GM06990 (cell line): ENCODE measurements at places on chromosomes 3 and 15.

DNA sequence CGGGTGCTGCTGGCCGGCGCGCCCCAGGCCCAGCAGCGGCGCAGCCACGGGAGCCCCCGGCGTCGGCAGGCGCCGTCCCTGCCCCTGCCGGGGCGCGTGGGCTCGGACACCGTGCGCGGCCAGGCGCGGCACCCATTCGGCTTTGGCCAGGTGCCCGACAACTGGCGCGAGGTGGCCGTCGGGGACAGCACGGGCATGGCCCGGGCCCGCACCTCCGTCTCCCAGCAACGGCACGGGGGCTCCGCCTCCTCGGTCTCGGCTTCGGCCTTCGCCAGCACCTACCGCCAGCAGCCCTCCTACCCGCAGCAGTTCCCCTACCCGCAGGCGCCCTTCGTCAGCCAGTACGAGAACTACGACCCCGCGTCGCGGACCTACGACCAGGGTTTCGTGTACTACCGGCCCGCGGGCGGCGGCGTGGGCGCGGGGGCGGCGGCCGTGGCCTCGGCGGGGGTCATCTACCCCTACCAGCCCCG, 777 bp downstream of the LOXL1 start:
- DNase-seq, result no peak

GRCh38 chr15:96585484-96586386, 255.2 kb downstream of the NR2F2 start:
- no peak for DNase-seq

DNA sequence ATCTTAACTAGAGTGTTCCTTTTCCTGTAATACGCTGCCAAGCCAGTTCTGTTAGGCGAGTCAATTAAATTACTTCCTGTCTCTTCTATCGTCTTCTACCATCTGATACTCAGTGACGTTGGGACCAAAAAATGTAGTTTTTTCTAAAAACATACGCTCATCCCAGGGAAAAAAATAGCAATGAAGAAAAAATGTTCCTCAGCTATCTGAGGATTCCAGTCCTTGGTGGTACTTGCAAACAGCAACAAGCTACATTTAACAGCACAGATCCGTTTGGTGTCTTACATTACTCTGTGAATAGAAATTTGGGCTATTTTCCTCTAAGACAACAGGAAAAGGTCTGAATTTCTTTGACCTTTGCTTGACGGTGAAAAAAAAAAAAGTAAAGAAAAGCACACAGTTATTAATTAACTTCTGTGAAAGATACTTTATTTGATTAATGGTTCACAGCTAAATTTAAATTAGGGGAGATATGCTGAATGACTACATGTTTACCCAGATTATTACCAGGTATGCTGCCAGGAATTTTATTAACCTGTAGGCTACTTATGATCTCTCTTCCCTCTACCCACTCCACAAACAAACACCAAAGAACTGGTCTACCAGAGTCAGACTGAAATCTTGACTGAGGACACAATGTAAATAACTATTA, 254.4 kb upstream of the ZPLD1 start:
- DNase-seq, result no peak

DNA sequence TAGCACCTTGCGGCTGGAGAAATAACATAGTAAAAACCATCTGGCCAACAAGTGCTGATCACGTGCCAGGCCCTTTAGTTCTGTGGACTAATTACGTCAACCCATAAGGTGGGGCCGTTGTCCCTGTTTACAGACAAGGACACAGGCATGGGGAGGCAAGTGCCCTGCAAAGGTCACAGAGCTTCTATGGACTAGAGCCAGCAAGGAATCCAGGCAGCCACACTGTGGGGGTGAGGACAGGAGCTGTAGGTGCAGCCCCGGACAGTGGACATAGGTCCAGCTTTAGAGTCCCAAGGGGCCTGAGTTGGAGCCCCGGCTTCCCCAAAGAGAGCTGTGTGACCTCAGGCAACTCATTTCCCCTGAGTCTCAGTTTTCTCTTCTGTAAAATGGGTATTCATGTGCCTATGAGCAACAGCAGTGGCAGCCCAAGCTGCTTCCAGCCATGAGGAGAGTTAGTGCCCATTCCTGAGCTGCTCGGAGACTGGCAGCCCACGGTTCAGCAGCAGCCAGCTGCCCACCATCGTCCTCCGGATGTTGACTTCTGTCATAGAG, 13.9 kb downstream of the CHST13 start:
- no peak for DNase-seq

GRCh38 chr3:54511766-54512365, 389.5 kb downstream of the CACNA2D3 start:
- DNase-seq, result no peak

DNA sequence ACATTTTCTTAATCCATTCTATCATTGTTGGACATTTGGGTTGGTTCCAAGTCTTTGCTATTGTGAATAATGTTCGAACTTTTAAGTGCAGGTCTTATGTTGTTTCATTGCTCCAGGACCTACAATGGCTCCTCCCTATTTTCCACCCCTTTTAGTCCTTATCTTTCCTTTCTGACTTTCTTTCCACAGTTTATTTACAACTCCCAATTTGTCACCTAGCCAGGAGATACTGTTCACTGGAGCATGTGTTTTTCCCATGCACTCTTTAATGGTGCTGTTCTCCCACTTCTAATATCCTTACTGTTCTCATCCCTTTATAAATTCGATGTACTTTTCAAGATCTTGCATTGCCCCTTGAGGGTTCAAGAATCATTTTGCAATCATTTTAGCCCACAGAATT, 290.0 kb downstream of the WDR72 start:
- no peak for DNase-seq

DNA sequence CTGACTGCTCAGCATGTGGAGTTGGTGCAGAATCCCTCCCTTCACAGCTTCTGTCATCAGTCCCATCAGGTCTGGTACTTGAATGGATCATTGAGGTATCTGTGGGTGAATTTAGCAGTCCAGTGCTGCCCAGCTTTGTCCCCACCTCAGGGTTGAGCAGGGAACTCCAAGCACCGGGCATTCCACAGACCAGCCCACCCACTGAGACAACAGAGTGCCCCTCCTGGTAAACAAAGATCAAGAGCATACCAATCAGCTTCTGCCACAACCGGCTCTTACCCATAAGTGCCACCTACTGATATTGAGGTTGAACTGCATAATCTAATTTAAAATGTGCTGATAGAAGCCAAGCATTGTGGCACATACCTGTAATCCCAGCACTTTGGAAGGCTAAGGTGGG, 57.1 kb upstream of the FXR1 start:
- no peak for DNase-seq

DNA sequence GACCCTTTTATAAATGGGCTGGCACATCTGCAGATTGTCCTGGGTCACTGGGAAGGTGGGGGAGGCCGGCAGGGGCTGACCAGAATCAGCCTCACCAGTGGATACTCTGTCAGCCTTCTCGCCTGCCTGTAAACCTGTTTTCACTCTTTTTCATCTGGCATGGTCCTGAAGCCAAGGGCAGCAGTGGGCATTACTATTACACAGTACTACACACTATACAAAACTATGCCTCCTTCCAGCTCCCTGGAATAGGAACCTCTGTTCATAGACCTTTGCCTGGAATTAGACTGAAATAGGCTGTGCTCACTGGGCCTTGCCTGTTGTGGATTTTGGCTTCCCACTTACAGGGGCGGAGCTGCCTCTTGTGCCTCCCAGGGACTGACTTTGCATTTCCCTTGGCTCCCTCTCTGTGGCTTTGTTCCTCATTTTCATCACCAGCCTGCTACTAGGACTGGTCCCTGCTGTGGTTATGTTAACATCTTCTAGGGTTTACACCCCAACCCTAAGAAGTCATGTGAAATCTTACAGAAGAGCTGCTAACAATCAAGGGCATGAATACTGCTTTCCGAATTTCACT, 120.7 kb downstream of the FNDC3B start:
- no peak for DNase-seq

DNA sequence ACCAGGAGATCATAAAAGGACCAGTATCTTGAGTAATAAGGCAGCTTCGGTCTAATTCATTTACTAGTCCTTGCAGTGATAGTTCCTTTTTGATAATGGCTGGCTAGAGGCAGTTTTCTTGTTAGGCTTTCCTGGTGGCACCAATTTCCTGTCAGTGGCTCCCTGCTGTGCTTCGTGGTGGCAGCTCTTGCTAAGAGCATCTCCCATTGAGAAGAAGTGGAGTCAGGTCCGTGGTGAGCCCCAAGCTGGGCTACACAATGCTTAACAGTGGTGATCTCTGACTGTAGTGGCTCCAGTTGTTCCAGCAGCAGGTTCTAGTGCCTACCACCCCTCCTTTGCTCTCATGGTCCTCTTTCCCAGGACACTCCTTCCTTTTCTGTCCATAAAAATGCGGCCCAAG, 111.2 kb downstream of the RAP2B start:
- DNase-seq, result no peak

GRCh38 chr3:160163229-160163878, 61.9 kb upstream of the C3orf80 start:
- DNase-seq, result no peak

- no peak for DNase-seq
Observed at GRCh38 chr15:72237853-72238224, 6.8 kb upstream of the PKM start.

DNA sequence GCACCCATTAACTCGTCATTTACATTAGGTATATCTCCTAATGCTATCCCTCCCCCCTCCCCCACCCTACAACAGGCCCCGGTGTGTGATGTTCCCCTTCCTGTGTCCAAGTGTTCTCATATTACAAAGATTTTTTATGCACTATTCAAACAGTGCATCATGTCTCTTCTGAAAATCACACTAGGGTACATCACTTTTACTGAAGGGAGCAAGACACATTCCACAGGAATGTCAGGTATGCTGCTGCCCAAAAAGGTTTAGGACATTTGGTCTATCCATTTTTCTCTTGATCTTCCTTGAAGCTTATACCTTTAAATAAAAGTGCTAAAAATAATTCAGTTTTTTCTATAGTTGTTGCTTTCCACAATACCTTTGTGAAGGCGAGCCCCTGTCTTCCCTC, 9.2 kb upstream of the EPHA3 start:
- DNase-seq, result no peak

GRCh38 chr3:127802606-127803005, 19.7 kb downstream of the MGLL start:
- DNase-seq, result no peak

DNA sequence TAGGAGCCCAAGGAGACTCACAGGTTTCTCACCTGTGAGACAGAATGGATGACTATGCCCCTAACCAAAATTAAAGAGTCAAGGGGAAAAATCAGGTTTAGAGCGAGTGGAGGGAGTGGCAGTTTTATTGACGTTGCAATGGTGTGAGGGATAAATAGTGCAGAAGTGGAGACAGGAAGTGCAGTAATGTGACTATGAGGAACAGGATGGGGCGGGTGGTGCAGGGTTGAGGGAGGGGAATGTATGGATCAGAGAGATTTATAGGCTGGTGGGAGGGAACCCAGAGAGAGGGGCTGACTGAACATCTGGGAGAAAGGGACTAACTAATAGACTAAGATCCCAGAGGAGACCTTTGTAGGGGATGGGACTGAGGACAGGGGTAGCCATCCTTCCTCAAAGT, 26.5 kb downstream of the EIF2AK4 start:
- DNase-seq, result no peak

- no peak for DNase-seq
Observed at GRCh38 chr3:71994203-71994602, 209.3 kb upstream of the PROK2 start.

GRCh38 chr15:54131410-54131809, 153.2 kb downstream of the UNC13C start:
- DNase-seq, result no peak

DNA sequence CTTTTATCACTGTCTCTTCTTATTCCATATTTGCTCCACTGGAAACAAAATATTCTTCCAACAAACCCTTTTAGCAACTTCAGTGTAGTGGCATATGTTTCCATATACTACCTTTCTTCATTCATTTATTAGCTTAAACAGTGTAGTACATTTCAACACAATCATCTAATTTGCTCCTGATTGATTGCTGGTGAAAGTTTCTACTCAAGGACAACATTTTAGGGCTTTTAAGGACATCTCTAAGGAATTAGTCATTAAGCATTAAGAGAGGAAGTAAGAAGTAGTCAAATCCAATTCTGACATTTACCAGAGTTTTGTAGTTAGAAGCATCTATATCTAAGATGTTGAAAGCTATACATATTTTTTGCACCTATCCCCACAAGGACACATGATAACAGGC, 55.8 kb downstream of the RSRC1 start:
- no peak for DNase-seq

- DNase-seq, result no peak
Observed at GRCh38 chr15:71219645-71220044, 104.4 kb downstream of the THSD4 start.

GRCh38 chr3:170999737-171000242, 26.7 kb downstream of the SLC2A2 start:
- no peak for DNase-seq

- no peak for DNase-seq
Observed at GRCh38 chr15:95577927-95578326, 752.6 kb upstream of the NR2F2 start.

GRCh38 chr3:49785565-49786356, 581 bp downstream of the IP6K1 start:
- DNase-seq, result no peak

DNA sequence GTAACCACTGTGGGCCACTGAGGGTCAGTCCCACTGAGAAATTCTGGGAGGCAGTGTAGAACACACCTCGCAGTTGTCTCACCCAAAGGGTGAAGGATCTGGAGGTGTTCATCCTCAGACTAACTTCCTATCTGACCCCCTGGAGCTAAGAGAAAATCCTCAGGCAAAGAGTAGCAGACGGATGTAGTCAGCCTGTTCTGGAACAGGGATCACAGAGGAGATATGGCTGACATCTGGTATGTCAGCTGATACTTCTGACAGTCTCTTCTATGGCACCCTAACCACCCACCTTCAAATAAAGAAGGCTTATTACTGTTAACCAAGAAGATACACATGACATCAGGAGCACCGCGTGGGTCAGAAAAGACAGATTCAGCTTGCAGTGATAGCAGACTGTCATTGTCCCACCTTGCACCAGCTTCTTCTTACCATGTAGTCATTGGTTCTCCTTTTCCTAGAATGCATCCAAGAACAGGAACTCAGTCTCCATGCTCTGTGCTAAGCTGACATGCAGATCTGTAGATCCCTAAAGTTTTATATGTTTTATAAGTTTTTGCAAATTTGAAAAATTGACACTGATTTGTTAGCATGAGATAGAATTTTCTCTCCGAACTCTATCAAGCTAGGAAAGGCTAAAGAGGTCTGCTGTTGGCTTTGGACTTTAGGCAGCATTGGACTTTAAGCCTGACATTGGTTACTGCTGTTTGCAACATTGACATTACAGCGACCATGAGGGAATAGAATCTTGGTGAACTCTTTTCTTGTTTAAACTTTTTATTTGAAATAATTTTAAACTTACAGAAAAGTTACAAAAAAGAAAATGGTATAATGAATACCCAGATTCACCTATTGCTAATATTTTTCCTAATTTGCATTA, 60.4 kb downstream of the KBTBD12 start:
- DNase-seq, result no peak

GRCh38 chr3:55476515-55476914, 10.6 kb downstream of the WNT5A start:
- no peak for DNase-seq

GRCh38 chr3:152053866-152054265, 180.4 kb downstream of the SUCNR1 start:
- DNase-seq, result no peak

DNA sequence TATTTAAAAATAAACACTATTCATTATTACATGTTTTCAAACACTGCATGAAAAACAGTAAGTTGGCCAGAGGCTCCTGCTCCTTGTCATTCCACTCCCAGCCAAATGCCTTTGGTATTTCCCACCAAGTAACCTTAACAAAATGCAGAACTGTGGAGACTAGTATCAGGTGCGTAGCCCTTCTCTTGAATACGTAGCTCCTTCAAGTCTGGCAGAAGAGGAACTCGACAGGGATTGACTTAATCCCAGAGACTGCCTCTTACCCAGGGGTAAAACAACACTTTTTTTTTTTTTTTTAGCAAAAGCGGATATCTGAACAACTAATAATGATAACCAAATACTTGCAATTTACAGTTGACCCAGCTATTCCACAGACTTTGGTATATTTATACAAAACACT, 738 bp downstream of the COMMD2 start:
- no peak for DNase-seq
